Activated T-helper 17 cell treated with anti-CD3 and anti-CD28 coated beads, Interleukin-2, amount 50 U/mL, for 72 hours (primary cell): ENCODE measurements at places on chromosomes 2 and 18. TPM values are rescaled to one million over a fixed set of nuclear protein-coding genes. Genes with fewer than 3 reads are reported as not detected.

DNA sequence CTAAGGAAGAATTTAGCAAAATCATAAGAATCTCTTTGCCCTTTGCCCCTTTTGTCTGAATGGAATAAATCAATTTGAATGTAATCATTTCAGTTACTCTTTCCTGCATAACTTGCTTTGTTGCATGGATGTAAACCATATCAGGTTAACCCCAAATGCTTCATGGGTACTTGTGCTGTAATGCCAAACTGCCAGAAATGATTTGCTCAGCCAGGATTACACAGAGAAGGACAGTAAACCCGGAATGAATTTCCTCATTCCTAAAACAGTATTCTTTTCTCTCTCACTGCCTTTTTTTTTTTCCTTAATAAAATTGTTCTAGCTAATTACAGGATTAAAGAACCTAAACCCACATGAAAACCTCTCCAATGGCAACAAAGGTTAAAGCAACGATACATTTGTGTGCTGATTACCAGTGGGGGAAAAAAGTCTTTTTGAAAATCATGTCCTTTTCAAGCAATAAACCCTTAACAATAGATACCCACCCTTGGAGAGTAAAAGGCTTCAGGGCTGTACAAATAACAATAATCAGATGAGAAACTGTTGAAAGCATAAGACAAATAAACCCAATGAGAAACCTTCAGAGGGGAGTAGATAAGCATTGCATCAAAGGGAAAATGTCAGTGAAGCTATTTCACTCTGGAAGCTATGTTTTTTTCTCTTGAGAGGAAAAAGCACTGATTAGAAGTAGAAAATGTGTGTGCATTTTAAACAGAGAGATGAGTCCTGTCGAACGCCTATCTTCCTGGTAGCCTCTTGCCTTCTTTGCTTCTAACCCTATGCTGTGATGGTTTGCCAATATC is 275.3 kb downstream of the CDH2 start:
- no peak for ATAC-seq

GRCh38 chr18:34631093-34631966 is 78.8 kb upstream of the DTNA start:
- ATAC-seq, result no peak

DNA sequence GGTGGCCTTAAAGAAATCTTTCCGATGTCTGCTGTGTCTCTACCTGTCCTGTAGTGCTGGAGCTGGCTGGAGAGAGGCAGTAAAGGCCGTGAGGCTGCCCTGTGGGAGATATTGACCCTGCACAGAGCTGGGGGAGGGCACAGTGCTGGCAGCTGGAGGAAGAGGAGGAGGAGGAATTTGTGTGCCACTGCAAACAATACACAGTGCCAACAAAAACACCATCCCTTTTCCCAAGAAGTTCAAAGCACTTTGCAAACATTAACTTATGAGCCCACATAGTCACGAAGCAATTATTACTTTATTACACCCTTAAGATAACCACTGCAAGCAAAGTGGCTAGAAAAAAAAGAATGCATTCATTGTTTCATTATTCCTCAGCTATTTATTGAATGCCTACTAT is 45.0 kb upstream of the CYTIP start:
- ATAC-seq, result no peak

- ATAC-seq, result no peak
Observed at GRCh38 chr2:224747765-224748164, 31.6 kb upstream of the CCDC195 start.

DNA sequence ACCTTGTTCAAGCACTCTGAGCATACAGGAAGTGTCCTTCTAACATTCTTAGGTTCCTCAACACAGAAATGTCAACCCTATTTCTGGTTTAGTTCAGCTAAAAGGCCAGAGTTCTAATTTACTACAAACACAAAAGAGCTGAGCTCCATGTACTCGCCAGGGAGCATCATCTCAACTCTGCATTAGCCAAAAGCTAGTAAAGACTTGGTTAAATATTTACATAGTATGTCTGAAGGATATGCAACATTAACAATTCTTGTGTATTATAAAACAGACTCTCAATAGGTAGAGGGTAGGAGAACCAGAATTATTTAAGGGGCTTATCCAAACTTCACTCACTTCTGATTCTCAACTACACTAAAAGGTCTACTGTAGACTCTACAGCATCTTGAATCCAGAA is 154.6 kb downstream of the THADA start:
- ATAC-seq, result no peak

DNA sequence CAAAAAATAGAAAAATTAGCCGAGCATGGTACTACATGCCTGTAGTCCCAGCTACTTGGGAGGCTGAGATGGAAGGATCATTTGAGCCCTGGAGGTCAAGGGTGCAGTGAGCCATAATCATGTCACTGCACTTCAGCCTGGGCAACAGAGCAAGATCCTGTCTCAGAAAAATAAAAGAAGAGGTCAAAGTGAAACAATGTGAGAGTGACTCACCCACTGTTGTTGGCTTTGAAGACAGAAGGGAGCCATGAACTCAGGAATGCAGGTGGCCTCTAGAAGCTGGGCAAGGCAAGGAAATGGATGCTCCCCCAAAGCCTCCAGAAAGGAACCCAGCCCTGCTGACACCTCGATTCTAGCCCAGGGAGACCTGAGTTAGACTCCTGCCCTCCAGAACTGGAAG is 3.7 kb upstream of the TMEM214 start:
- ATAC-seq, result no peak

DNA sequence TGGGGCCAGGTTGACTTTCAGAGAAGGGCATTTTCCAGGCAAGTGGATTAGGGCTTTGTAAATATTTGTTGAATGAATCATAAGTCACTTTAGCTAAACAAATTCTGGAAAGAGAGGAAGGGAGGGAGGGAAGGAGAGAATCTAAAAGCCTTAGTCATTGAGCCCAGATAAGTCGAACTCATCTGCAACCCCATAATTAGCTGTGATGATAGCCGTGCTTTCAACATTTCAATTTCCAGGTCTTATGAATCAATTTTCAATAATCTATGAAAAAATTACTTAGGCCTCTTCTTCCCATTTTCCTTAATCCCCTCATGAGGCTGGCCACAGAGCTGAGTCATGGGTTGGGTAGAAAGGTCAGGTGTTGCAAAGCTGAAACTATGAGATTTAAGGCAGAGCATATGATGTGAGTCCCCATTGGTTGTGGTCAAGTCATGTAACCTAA is 111.9 kb upstream of the MAPRE2 start:
- no peak for ATAC-seq

- no peak for ATAC-seq
Observed at GRCh38 chr2:80926168-80926567, 621.6 kb upstream of the LRRTM1 start.

DNA sequence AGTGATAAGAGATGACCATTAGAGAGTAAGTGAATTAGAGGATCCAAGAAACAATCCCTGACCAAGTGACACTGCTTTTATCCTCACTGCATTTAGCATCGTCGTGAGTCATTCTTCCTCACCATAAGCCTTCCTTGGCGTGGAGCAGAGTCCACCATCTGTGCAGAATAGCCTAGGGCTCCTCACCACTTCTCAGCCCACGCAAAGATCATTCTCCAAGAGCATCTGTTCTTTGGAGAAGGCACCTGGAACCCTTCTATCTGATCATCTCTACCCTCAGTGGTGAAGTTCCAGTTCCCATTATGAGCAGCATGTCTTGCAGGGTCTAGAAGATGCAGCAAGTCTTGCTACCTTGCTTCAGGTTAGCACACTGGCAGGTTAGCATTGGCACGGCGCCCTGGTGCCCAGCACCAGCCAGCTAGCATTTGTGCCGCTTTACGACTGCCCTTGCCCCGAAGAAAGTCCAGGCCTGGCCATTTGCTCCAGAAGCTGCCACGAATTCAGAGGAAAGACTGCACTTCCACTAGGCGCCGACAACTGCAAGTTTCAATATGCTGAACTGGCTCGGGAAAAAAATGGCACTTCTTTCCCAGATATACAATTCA is 225.8 kb downstream of the TTC32 start:
- ATAC-seq, result no peak

GRCh38 chr2:157874348-157874747 is 1.8 kb downstream of the ACVR1 start:
- no peak for ATAC-seq

DNA sequence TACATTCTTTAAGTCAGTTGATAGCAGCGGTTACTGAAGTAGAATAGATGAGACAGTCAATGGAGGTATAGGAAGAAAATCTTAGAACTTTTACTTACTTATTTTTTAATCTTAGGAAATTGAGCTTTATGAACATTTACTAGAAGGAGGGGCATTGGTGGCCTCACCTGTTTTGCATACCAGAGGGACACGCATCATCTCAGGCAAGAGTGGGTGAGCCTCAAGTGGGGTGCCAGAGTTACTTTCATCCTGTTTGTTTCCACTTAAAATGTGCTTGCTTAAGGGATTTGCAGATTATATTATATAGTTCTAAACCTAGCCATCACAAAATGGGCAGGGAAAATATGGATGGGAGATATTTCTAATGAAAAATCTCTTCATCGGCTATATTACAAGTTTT is 61.6 kb downstream of the WDR7 start:
- ATAC-seq, result no peak

- ATAC-seq, result no peak
Observed at GRCh38 chr2:239399921-239400595, 762 bp downstream of the HDAC4 start.

- ATAC-seq, result no peak
Observed at GRCh38 chr2:241226723-241227572, 38.5 kb downstream of the ANO7 start.

- ATAC-seq, result no peak
Observed at GRCh38 chr18:37567061-37567993, 1.7 kb upstream of the CELF4 start.

DNA sequence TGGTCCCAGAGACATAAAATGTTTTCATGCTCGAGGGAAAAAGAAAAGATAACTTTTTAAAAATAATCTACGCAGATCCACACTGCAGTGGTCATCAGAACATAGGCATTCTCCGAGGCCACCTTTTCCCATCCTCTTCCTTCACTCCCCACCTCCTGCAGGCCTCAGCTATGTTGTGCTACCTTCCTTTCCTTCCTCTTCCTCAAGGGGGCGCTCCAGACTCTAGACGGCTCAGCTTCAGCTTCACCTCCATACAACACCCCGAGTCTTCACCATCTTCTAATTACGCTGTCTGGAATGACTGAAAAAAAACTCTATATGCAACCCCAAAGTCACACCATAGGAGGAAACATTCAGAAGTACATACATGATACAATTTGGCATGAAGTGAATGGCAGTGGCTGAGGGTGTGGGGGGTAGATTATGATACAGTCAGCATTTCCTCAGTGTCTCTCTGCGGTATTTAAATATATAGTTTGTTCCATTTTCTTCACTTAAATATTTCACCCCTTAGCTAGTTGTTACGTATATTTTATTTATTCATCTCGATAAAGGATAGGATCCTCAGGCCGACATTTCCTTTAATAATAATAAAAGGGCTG is 583.6 kb downstream of the IRS1 start:
- peak; percentile 76 for ATAC-seq

GRCh38 chr2:203327582-203327900 is 653 bp upstream of the ABI2 start:
- no peak for ATAC-seq

Gene RGPD3
- total RNA-seq, result 0.26 TPM

Gene SNORC
- total RNA-seq, result 3.1 TPM

Gene SNRNP200
- 155 TPM for total RNA-seq

Gene SIX3
- total RNA-seq, result not detected

Gene REG1B
- total RNA-seq, result not detected

Gene TEKT4
- total RNA-seq, result not detected

Gene MZT2B
- total RNA-seq, result 373 TPM

Gene STARD6
- total RNA-seq, result 0.32 TPM

Gene ABCG5
- not detected for total RNA-seq

Gene GREB1L
- not detected for total RNA-seq

Gene HSPD1
- 822 TPM for total RNA-seq

Gene RNF144A
- total RNA-seq, result 29.2 TPM
